ENCODE measurements at places on chromosomes 16 and 17. TPM values are rescaled to one million over a fixed set of nuclear protein-coding genes. Genes with fewer than 3 reads are reported as not detected.

CRISPLD2 gene
- 5.8 TPM for total RNA-seq

- no peak for DNase-seq
Observed at GRCh38 chr17:62965174-62965685, 805 bp upstream of the TANC2 start.

- DNase-seq = no peak
Observed at GRCh38 chr17:6163612-6164333, 93.6 kb downstream of the WSCD1 start.

GRCh38 chr17:6426356-6427101 lies 8.4 kb downstream of the AIPL1 start:
- no peak for DNase-seq

GRCh38 chr17:4949321-4950074 lies 1.2 kb upstream of the PFN1 start:
- DNase-seq = peak; percentile 41

CACNG1 gene
- total RNA-seq = not detected

GRCh38 chr16:13926891-13927290 lies 6.9 kb downstream of the ERCC4 start:
- no peak for DNase-seq

TM4SF5 gene
- not detected for total RNA-seq

GRCh38 chr16:27232061-27232900 lies 29.0 kb downstream of the KDM8 start:
- no peak for DNase-seq

- no peak for DNase-seq
Observed at GRCh38 chr17:21460358-21460757, 84.2 kb downstream of the KCNJ12 start.

GRCh38 chr17:41013181-41013580 lies 4.3 kb upstream of the KRTAP3-1 start:
- DNase-seq = no peak

- DNase-seq = no peak
Observed at GRCh38 chr17:4974115-4974670, 6.6 kb upstream of the SPAG7 start.

GRCh38 chr16:87186446-87186845 lies 130.7 kb downstream of the C16orf95 start:
- no peak for DNase-seq

GPT2 gene
- total RNA-seq = 37.9 TPM

DNA sequence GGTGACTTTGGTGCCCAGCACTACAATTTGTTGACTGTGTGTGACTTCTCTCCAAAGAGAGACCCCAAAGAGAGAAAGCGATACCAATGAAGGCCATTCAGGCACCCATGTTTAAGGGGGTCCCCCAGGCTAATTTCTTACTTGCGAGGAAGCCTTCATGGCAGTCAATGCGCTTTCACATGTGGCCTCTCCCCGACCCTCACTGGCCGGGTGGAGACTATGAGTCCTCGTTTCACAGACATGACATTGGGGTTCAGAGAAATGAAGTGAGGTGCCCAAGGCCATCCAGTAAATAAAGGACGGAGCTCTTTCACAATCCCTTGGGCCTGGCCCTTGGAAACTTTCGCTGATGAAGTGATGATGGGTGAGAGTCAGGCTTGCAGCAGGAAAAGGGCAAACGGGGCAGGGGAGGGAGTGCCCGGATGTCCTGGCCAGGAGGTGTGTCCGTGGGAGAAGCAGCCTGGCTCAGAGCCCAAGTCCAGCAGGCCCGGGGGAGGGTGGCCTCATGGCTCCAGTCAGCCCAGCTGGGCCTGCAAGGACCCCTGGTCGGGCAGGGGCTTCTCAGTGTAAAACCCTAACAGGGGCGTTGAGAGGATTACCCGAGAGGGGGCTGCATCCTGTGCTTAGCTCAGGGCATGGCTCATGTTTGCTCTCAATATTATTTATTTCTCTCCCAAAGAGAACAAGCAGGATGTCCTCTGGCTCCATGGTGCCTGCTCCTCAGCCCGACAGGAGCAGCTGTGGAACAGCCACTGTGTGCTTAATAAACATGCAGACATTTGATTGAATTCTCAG lies 14.7 kb downstream of the TBX2 start:
- DNase-seq = no peak

DNA sequence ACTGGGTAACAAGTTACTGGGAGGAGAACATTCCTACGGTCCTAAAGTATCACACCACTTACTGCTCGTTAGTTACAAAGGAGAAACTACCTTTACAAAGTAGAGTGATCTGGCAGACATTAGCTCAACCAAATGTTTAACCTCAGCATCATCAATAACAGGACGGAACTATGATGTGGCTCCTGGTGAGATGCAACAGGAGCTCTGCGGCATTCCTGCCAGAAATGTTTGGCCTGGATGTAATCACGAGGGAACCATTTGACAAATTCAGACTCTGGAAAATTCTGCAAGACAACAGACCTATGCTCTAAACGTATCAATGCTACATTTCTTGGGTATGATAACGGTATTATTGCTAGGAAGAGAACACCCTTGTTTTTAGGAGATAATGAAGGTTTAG lies 80.4 kb downstream of the MRM3 start:
- no peak for DNase-seq

GRCh38 chr16:14088155-14088753 lies 17.1 kb downstream of the MRTFB start:
- no peak for DNase-seq

DNA sequence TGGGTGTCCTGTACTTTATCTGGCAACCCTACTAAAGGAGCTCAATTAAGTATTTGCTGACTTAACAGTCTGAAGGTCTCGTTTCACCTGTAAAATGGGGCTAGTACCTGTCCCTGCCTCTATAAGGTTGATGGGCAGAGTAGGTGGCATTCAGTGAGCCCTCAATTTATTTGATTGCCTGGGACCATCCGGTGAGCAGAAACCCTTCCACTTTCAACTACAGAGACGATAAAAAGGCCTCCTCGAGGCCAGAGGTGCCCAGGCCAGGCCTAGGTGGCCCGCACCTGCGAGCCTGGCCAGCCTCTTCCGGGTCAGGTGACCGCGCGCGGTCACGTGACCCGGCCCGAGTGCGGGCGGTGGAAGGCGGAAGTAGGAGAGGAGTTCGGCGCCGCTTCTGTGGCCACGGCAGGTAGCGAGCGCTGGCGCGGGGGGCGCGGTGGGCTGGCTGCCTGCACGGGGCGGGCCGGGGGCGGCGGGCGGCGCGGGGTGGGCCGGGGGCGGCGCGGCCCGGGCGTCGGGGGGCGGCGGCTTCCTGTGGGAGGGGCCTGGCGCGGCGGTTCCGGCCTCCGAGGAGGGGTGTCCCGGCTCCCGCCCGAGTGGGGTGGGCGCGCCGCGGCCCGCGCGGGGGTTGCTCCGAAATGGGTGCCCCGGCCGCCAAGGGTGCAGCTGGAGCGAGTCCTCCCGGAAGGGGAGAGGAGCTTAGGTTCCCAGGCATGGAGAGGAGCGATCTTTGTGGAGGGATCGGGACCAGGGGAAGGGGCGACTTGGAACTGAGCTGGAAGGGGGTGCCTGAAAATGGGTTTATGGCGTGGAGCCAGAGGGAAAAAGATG lies at the start of gene WWP2:
WWP2 (plus strand) TSS at position 350 of the 831 bp plus-strand sequence. CDS start 24,679 bp downstream, outside the sequence.
- DNase-seq = no peak

GRCh38 chr17:50935221-50935995 lies 69.3 kb upstream of the TOB1 start:
- DNase-seq = peak; percentile 75

DNA sequence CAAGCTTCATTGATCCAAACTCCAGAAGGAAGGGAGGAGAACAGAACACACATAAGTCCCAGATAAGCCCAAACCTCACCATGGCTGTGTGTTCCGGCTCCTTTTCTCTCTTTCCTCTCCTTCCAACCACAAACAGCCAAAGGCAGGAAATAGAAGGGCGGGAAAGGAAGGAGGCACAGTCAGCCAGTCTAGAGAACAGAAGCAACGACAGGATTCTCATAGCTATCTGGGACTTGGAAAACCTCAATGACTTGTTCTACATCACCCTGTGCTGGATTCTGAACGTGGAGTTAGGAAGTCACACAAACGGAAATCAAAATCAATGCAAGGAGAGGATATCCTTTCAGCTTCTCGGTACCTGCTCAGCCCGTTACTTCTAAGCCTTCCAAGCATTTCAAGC lies 9.0 kb downstream of the CRK start:
- no peak for DNase-seq

- no peak for DNase-seq
Observed at GRCh38 chr16:4082474-4083044, 33.7 kb downstream of the ADCY9 start.

DNA sequence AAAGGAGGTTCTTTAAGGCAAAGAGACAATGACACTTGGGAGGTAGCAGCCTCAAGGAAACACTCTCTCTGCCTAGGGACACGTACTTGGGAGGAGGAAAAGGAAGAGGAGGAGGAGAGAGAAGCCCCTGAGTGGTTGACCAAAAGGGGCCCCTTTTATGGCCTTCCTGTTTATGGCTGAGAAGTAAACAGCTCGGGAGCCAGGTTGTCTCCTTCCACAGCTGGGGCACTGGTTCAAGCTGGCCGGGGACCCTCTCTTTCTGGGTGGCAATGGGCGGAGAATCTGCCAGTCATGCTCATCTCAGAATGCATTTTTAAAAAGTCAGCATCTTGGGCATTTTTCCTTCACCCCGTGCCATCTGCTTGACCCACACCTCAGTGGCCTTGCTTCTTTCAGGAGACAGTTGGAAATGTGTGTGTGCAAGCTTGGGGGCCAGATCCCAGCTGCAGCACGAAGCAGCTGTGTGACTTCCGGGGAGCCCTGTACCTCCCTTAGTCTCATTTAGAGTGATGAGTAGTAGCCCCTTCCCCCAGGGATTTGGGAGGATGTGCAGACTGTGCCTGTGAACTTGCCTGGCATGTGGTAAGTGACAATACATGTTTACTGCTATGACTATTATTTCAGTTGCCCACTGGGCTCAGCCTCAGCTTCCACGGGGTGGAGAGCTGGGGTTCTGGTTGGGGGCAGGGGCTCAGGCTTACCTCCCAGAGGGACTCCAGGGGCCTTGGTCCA lies 33.8 kb upstream of the SALL1 start:
- no peak for DNase-seq
